ENCODE measurements at places on chromosomes 5 and 9. TPM values are rescaled to one million over a fixed set of nuclear protein-coding genes. Genes with fewer than 3 reads are reported as not detected.

Gene FLT4
- 2.5 TPM for total RNA-seq

Gene COL27A1
- total RNA-seq, result 0.87 TPM

Gene CARTPT
- total RNA-seq, result not detected

Gene DMAC1
- 9.9 TPM for total RNA-seq

Gene C5orf46
- not detected for total RNA-seq

Gene SLC36A3
- total RNA-seq, result not detected

Gene NRG2
- total RNA-seq, result 0.08 TPM

Gene TMOD1
- 0.20 TPM for total RNA-seq

Gene SOWAHA
- not detected for total RNA-seq

Gene PCDHA1
- not detected for total RNA-seq

Gene RHOBTB3
- 3.8 TPM for total RNA-seq

Gene IFNB1
- total RNA-seq, result not detected

Gene CCL27
- total RNA-seq, result not detected

Gene PAM
- total RNA-seq, result 16.1 TPM

Gene OGN
- total RNA-seq, result 0.11 TPM

Gene NXNL2
- not detected for total RNA-seq

Gene CTNND2
- total RNA-seq, result not detected

Gene PIP5K1B
- total RNA-seq, result not detected

Gene F2RL2
- not detected for total RNA-seq

Gene CCNB1
- total RNA-seq, result 1.4 TPM

Gene ABLIM3
- not detected for total RNA-seq

Gene MYMK
- not detected for total RNA-seq

Gene FOXD4
- not detected for total RNA-seq

Gene ANXA1
- total RNA-seq, result 317 TPM

Gene LHX2
- total RNA-seq, result not detected

Gene ZNF366
- total RNA-seq, result 0.14 TPM

Gene MARVELD2
- total RNA-seq, result 0.14 TPM

Gene ITGA2
- total RNA-seq, result 0.11 TPM

Gene TUT7
- total RNA-seq, result 53.8 TPM

Gene C9orf50
- total RNA-seq, result not detected

Gene ZFP2
- 0.49 TPM for total RNA-seq

Gene ROR2
- not detected for total RNA-seq

Gene TMEM252
- not detected for total RNA-seq

Gene GPX8
- total RNA-seq, result not detected

Gene PPP1R26
- total RNA-seq, result 0.47 TPM

Gene CNTLN
- total RNA-seq, result 0.25 TPM

Gene CAAP1
- total RNA-seq, result 11.4 TPM

Gene SPOCK1
- total RNA-seq, result not detected

Gene SPINK4
- not detected for total RNA-seq
